ENCODE measurements at places on chromosomes 2 and 18.

DNA sequence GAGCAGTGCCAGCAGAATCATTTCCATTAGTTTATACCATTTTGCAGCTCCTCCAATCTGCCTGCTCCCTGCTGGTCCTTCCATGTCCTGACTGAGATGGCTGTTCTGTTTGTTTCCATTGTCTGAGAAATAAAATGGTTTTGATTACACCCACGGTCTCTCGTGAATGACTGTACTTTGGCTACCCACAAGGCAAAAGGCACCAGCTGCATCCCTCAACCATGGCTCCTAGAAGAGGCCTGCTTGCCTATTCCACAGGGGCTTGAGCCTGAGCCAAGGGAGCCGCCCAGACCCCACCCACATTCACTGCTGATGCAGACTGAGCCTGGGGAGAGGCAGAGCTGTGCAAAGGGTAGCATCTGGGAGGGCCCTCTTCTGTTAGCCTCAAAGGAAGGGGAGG lies 31.2 kb downstream of the MARCHF4 start:
- no peak for DNase-seq

DNA sequence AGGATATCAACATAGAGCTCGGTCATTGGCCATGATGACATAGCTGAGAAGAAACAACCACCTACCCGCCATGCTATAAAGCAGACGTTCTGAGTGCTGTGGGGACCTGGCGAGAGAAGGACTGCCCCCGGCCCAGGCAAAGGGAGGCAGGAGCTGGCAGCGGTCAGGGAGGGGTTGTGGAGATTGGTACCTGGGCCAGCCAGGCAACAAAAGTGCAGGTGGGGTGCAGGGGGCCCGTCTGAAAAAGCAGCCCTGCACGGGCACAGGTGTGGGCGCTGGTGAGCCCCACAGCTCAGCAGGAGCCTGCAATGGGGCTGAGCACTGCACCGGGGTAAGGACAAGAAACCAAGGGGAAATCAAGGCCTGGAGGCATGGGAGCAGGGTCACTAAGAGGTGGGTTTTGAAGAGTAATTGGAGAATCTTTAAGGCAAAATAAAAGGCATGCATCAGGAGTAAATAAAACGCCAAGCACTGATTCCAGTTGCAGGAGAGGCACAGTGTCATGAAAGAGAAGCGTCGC lies 464.0 kb downstream of the EIPR1 start:
- DNase-seq: no peak

GRCh38 chr2:107932979-107933378 lies 53.3 kb upstream of the SLC5A7 start:
- DNase-seq: no peak

DNA sequence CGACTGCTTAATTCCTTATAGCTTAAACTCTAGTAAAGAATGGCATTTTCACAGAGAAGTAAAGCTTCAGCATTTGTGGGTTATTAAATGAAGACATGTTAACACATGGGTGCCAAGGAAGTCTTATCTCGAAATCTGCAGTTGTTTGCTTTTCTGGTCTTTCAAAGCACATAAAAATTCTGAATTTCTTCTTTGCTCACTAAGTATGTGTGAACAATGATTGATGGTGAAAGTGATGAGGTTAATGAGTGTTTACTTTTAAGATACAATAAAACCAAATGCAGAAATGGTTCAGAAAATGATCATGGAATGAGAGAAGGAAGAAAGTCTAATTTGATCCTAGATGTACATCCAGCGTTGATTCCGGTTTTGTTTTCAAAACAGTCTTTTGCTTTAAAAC lies 234.6 kb upstream of the RAB12 start:
- no peak for DNase-seq

DNA sequence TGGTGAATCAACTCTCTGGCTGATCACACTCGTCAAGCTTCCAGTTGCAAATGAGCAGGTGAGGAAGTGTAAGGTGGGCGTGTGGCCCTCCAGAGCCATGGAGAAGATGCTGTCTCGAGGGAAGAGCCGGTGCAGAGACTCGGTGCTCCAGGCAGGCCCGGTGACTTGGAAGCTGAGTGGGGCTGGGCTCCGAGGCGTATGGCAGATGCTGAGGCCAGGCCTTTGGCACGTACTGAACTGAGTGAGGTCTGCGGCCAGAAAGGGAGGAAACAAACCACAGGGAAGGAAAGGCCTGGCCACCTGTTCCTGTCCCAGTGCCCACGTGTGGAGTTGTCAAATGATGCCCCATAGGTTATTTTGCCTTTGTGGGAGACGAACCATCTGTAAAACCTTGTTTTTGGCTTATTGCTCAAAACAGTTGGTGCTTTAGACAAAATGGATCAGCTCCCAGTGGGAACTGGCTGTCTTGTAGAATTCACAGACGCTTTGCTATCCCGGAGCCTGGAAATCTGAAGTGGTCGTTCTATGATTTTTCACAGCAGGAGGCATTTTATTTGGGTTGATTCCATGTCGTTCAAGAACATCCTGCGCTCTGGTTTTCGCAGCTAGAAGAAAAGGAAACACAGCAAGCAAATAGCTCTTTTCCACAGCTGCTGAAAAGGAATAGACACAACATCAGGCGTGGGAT lies 117.5 kb upstream of the TMEM18 start:
- no peak for DNase-seq

- DNase-seq: no peak
Observed at GRCh38 chr2:132586101-132586511, 83.9 kb downstream of the LYPD1 start.

- DNase-seq: no peak
Observed at GRCh38 chr2:24898122-24899109, 21.6 kb downstream of the ADCY3 start.

- DNase-seq: no peak
Observed at GRCh38 chr18:34242739-34243138, 18.0 kb upstream of the NOL4 start.

GRCh38 chr2:176126929-176127773 lies 2.4 kb upstream of the HOXD8 start:
- peak; percentile 59 for DNase-seq

DNA sequence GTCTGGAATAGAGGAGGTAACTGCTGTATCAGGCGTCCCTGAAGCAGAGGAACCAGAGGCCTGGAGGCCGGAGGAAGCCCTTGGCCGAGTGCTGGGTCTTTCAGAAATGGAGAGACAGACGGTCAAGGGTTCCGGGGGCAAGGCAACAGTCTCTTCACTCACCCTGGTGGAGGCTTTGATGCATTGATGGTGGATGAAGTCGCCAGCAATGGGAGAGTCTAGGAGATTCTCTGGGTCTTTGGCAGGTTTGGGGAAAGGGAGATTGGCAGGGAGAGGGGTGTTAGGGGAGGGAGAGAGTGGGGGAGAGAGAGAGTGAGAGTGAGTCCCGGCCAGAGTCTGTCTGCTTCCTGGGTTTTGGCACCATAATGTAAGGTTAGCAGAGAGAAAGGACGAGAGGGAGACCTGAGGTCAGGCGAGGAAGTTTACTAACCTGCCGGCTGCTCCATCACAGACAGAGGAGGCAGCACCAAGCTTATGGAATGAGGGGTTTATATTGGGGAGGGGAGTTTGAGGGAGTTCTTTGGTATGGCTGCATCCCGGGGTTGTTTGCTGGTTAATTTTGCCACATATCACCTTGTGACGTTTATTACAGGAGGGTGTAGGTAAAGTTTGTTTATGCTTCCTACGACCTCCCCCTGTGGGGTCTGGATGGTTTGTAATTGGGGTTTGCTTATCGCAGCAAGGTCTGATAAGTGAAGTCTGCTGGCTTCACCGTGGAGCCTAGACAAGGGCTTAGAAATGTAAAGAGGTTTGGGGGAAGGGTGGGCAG lies 19.6 kb downstream of the COMMD1 start:
- no peak for DNase-seq

DNA sequence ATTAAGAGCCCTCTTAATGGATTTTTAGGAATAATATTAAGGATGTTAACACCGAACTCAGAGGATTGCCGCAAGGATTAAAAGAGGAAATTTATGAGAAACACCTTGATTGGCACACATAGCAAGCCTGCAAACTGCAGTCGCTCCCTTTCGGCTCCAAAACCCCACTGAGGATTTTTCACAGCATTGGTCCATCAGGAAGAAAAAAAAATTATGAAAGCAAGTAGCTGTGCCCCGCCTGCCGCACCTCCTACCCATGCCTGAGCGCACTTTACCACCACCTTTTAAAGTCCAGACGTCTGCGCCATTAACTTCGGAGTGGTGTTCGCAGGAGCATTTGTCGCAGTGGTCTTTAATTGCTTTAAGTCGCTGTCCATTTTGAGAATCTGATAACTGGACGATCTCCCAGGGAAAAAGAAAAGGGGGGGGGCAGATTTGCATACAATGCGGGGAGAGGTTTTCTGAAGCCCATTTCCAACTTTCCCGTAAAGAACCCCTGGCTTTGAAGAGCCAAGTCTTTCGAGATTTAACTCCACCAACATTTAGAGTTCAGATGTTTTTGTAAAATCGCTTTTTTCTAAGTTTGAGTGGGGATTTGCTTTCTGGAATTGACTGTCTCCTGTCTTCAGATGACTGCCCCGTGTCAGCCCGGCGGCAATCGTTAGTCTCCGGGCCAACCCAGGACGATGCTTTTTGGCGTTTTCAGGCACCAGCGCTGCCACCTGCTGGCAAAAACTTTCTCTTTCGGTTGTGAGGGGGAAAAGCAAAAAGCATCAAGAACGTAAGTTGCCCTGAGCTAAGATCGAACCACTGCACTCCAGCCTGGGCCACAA lies 913 bp upstream of the TRABD2A start:
- DNase-seq: peak; percentile 90

DNA sequence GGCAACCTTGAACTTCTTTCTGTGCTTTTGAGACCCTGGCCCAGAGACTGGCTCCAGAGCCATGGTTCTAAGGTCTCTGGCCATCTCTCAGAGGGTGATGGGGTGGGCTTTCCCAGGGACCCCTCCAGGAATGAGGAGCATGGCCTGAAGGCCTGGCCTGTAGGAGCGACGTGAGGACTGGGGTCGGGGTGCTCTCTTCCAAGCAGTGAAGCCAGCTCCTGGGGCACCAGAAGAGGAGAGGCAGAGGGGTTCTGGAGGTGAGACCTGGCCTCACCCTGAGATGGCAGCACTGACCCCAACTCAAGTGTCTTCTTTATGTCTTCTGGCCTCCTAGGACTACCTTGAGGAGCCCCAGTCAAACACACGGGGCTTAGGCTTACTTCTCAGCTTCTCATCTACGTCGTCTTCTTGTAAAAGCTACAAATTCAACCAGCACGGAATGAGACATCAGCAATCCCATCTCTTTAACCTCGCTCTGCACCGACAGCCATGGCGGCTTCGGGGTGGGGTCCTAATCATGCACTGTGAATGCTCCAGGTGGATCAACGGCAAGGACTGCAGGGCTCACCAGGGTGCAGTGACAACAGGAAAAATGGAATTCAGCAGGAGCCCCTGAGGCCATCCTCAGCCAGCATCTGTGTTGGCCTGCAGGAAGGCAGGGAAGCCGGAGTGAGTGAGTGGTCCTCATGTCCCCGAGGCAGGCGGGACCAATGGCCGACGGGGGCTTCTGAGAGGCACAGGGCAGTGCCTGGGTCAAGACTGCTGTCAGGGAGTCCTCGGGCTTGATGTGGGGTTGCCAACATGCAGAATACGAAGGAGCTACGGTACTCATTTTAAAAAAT lies 214.1 kb downstream of the HDAC4 start:
- no peak for DNase-seq

DNA sequence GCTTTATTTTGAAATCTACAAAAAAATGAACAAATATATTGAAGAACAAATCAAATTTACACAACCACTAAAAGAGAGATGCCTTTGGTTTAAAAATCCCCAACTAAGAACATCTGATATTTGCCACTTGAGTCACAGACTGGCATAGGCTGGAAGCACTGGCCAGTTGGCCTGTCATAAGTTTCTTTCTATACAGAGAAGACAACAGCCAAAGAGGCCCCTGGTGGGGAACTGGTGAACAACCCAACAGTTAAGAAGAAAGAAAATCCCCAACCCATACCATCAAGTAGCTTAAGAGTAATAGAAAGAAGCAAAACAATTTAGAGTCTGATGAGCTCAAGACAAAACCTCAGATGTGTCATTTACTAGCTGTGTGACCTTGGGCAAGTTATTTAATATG lies 45.5 kb downstream of the OSR1 start:
- no peak for DNase-seq

DNA sequence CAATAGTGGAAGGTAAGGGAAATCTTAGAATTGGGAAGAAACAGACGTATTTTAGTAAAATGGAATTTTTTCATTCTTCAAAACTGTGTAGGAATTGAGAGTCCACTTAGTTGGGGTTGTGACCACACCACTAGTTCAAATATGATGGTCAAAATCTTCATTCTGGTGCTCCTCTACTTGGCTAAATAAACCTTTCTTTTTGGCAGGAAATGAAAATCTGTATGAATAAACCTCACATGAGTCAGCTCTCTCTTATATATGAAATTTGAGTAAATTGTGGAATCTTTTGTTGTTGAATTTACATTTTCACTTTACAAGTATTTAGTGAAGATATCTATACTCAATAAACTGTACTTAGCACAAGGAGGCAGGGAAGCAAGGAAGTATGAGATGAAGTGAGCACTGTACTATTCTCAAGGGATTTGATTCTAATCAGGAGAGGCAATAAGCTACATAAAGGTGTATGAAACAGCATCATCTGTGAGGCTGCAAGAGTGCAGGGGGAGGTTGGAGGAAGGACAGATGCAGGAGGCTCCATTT lies 20.5 kb downstream of the IL18R1 start:
- DNase-seq: no peak

GRCh38 chr2:45910473-45911060 lies 259.1 kb downstream of the PRKCE start:
- DNase-seq: no peak

- no peak for DNase-seq
Observed at GRCh38 chr2:16104949-16105668, 164.8 kb downstream of the MYCN start.

GRCh38 chr2:29246383-29247300 lies 131.4 kb downstream of the CLIP4 start:
- no peak for DNase-seq

DNA sequence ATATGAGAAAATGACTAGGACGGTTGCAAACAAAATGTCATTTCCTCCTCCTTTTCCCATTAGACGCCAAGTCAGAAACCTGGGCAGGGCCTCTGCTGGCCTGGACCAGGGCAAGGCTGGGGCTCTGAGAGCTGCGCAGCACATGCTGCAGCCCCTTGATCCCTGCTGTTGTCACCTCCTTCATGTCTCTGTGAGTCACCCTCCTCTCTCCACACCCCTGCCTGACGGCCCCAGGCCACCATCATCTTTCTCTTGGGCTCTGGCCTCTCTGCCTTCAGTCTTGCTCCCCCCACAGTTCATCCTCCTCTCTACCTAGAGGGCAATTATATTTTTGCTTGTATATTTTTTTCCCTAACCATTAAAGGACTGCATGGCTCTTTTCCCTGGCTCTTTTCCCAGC lies 10.0 kb downstream of the FLACC1 start:
- no peak for DNase-seq

DNA sequence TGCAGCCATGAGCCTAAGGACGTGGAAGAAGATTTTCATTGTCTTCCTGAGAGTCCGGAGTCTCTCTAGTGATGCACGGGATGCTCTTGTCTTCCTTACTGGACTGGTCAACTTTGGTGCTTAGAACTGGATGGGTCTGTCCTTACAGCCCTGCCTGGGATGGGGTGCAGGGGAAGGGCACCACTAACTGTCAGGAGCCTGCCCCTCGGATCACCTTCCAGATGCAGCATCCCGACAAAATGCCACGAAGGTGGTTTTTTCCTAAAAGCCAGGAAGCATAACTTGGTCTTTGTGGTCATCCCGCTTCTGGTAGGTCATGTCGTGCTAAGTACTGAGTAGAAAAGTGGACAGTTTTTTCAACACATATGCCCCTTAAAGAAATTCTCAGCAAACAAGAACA lies 207.4 kb upstream of the TWIST2 start:
- DNase-seq: no peak

GRCh38 chr2:160245614-160246155 lies 45.6 kb upstream of the ITGB6 start:
- no peak for DNase-seq
